ENCODE measurements at places on chromosomes 2 and 18. TPM values are rescaled to one million over a fixed set of nuclear protein-coding genes. Genes with fewer than 3 reads are reported as not detected.

DNA sequence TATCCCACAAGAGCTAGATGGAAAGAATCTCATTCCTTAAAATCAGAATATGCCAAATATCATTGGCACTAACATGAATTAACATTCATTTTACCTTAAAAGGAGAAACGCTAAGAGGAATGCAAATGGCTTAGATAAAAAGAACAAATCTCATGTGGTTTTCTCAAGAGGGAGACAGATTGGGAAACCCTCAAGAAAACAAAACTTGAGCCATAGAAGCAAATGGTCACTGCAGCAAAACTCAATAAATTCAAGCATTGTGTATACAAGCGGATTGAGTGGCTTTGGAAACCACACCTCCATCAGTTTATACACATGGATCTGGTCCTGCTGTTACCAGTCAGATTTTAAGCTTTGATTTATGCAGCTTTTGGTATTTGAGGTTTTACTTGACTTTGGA is 1331.8 kb upstream of the ZEB2 start:
- DNase-seq, result no peak
- H3K27me3 ChIP-seq, result no peaks in the 10 kb centered on the region
- H3K4me1 ChIP-seq, result no peaks in the 10 kb centered on the region
- no peaks in the 10 kb centered on the region for H3K36me3 ChIP-seq

Gene GALNT3
- 2.4 TPM for total RNA-seq

DNA sequence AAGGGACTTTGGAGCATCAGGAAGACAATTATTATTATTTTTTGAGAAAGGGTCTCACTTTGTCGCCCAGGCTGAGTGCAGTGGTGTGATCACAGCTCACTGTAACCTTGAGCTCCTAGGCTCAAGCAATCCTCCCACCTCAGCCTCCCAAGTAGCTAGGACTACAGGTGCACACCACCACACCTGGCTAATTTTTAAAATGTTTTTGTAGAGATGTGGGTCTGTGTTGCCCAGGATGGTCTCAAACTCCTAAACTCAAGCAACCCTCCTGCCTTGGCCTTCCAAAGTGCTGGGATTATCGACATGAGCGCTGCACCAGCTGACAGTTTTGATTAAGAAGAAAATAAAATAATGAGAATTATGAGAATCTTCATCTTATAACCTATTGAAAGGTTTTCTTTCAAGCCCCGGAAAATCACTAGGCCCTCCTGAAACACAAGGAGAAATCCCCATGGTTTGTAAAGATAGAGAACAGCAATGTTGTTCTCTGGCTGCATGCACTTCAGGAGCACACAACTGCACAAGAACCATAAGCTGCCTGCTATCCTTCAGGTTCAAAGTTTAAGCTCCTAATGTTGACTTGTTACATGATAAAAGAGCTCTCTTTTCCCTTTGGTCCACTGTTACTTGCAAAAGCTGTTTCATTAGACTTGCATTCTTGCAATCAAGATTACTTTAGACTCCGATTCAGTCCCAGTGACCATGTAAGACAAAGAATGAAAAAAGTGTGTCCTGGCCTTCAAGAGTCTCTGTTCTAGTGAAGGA is 16.8 kb downstream of the NPC1 start:
- no peaks in the 10 kb centered on the region for H3K36me3 ChIP-seq
- peaks cover 3% of the 10 kb centered on the region for H3K4me1 ChIP-seq
- no peak for DNase-seq
- no peak overlapping the region for H3K4me3 ChIP-seq
- H3K27me3 ChIP-seq, result no peaks in the 10 kb centered on the region
- no peak overlapping the region for H3K27ac ChIP-seq

Gene CCDC142
- total RNA-seq, result 10.6 TPM

DNA sequence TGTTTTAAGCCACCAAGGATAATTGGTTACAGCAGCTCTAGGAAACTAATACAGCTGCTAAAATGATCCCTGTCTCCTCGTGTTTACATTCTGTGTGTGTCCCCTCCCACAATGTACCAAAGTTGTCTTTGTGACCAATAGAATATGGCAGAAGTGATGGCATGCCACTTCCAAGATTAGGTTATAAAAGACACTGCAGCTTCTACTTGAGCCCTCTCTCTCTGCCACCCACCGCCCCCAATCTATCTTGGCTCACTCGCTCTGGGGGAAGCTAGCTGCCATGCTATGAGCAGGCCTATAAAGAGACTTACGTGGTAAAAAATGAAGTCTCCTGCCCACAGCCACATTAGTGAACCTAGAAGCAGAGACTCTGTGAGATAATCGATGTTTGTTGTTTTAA is 3.5 kb upstream of the IL1F10 start:
- no peak overlapping the region for H3K27ac ChIP-seq
- H3K27me3 ChIP-seq, result no peaks in the 10 kb centered on the region
- DNase-seq, result no peak
- no peaks in the 10 kb centered on the region for H3K36me3 ChIP-seq
- no peak overlapping the region for H3K4me3 ChIP-seq

Gene SERPINB7
- total RNA-seq, result not detected

GRCh38 chr2:120243211-120243610 is 9.4 kb upstream of the RALB start:
- no peaks in the 10 kb centered on the region for H3K4me1 ChIP-seq
- DNase-seq, result no peak
- H3K4me3 ChIP-seq, result no peak overlapping the region
- no peaks in the 10 kb centered on the region for H3K36me3 ChIP-seq
- no peak overlapping the region for H3K27ac ChIP-seq

DNA sequence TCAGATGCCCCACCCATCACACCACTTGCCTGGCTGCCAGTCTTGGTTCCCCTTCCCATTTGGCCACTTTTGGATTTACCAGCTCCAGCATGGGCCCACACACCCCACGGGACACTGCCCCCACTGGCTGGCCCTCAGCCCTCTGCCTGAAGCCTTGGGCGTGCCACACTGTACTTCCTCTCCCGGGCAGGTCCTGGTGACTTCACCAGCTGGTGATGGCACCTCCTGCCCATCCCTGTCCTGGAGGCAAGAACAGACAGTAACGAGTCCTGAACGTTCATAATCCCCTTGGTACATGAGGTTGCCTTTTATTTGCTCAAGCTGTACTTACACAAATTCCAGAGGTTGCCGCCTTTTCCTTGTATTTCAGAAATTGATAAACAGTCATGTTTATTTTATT is 81.1 kb downstream of the TMEM17 start:
- H3K4me3 ChIP-seq, result no peak overlapping the region
- no peak for DNase-seq
- no peaks in the 10 kb centered on the region for H3K4me1 ChIP-seq
- H3K27ac ChIP-seq, result no peak overlapping the region
- H3K36me3 ChIP-seq, result no peaks in the 10 kb centered on the region
- no peaks in the 10 kb centered on the region for H3K27me3 ChIP-seq

Gene GRB14
- 4.6 TPM for total RNA-seq

GRCh38 chr2:191341436-191341835 is 96.2 kb downstream of the MYO1B start:
- no peaks in the 10 kb centered on the region for H3K4me1 ChIP-seq
- DNase-seq, result no peak
- no peak overlapping the region for H3K27ac ChIP-seq
- H3K4me3 ChIP-seq, result no peak overlapping the region

Gene DLGAP1
- total RNA-seq, result 5.2 TPM

GRCh38 chr18:67455890-67456501 is 60.5 kb downstream of the DSEL start:
- no peak overlapping the region for H3K27ac ChIP-seq
- DNase-seq, result no peak
- H3K36me3 ChIP-seq, result no peaks in the 10 kb centered on the region
- no peaks in the 10 kb centered on the region for H3K27me3 ChIP-seq

Gene DNPEP
- 79.0 TPM for total RNA-seq

DNA sequence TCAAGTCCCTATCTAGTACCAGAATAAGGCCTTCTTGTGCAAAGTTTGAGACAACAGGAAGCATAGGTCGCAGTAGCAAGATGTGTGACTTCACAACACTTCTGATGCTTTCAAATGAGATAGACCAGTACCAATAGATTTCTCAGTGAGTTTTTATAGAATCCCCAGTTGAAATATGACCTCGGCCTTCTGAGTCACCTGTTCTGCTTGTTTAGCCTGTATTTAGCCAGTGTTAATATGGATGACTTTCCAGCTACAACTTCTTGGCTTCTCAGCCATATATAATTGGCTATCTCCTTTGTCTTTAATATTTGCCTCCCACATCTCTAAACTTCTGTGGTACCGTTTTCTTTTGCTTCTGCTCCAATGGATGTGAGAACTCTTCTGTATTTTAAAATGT is 113.8 kb downstream of the KYNU start:
- no peak overlapping the region for H3K4me3 ChIP-seq
- no peaks in the 10 kb centered on the region for H3K27me3 ChIP-seq
- no peak overlapping the region for H3K27ac ChIP-seq
- no peak for DNase-seq
- H3K36me3 ChIP-seq, result no peaks in the 10 kb centered on the region

DNA sequence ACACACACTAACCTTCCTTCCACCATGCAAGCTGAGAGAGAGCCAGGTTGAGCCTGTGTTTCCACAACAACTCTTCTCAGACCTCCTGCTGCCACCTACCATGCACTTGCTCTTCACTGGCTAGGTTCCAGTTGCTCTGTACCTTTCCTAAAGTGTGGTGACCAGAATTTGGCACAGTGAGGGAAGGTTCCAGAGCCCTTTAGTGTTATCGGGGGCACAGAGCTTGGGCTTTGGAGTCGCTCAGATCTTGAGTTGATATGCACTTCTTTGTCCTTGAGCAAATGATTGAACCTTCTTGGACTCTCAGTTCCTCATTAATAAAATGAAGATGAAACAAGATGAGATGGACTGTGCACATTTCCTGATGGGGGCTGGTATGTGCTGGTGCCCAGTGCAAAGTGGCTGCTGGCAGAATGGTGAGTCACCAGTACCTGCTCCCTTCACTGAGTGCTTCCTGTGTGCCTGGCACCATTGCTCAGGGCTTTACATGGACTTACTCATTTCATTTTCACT is 47.1 kb downstream of the NEDD4L start:
- peak; percentile 48 for DNase-seq
- no peaks in the 10 kb centered on the region for H3K36me3 ChIP-seq
- H3K27me3 ChIP-seq, result no peaks in the 10 kb centered on the region
- H3K4me1 ChIP-seq, result no peaks in the 10 kb centered on the region
- H3K27ac ChIP-seq, result peak overlapping the region; percentile 53

Gene GKN2
- not detected for total RNA-seq

DNA sequence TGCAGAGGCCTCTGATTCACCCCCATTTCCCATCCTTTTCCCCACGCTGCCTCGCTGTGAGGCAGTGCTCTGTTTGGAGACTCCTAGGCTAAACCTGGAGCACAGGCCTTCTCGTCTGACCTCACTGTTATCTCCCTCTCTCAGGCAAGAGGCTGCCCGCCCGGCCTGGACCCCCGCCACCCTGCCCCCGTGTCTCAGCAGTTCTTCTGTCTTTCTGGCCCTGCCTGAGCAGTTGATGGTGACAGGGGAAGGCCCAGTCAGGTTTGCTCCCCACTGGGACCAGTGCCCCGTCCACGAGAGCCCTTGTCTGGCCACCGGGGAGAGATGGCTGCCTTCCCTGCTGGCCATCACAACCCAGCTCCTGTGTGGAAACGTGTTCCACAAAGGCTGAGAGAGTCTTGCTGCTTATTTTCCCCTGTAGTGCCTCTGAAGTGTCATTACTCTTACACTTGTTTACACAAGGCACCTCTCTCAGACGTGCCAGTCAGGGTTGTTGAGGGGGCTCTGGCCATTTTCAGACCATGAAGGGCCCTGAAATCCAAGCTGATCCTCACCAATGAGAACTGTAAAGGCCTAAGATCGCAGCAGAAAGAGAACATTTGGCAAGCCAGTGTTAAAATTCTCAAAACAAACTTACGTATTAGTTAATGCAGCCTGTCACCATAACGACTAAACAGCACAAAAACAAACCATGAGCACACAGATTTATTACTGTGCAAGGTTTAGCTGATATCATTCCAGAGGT is 210.9 kb downstream of the NDUFA10 start:
- H3K36me3 ChIP-seq, result no peaks in the 10 kb centered on the region
- H3K27me3 ChIP-seq, result no peaks in the 10 kb centered on the region
- peak; percentile 49 for DNase-seq
- H3K4me1 ChIP-seq, result no peaks in the 10 kb centered on the region

- H3K36me3 ChIP-seq, result no peaks in the 10 kb centered on the region
- H3K4me3 ChIP-seq, result no peak overlapping the region
- DNase-seq, result no peak
- peak overlapping the region; percentile 4 for H3K27ac ChIP-seq
- H3K4me1 ChIP-seq, result no peaks in the 10 kb centered on the region
- no peaks in the 10 kb centered on the region for H3K27me3 ChIP-seq
These were observed 30.1 kb upstream of the TXNDC2 start for GRCh38 chr18:9855681-9856080.

Gene TMEM163
- 1.5 TPM for total RNA-seq

GRCh38 chr2:32061430-32061829 is 1.9 kb upstream of the SPAST start:
- H3K4me3 ChIP-seq, result no peak overlapping the region
- no peaks in the 10 kb centered on the region for H3K4me1 ChIP-seq
- no peak for DNase-seq
- no peaks in the 10 kb centered on the region for H3K36me3 ChIP-seq

GRCh38 chr2:192162392-192163042 is 32.2 kb downstream of the TMEFF2 start:
- no peaks in the 10 kb centered on the region for H3K27me3 ChIP-seq
- H3K27ac ChIP-seq, result no peak overlapping the region
- no peak for DNase-seq
- no peak overlapping the region for H3K4me3 ChIP-seq

GRCh38 chr2:32977228-32977758 is 30.5 kb downstream of the LTBP1 start:
- no peaks in the 10 kb centered on the region for H3K4me1 ChIP-seq
- no peak overlapping the region for H3K27ac ChIP-seq
- no peaks in the 10 kb centered on the region for H3K36me3 ChIP-seq
- DNase-seq, result peak; percentile 54
- H3K4me3 ChIP-seq, result no peak overlapping the region

DNA sequence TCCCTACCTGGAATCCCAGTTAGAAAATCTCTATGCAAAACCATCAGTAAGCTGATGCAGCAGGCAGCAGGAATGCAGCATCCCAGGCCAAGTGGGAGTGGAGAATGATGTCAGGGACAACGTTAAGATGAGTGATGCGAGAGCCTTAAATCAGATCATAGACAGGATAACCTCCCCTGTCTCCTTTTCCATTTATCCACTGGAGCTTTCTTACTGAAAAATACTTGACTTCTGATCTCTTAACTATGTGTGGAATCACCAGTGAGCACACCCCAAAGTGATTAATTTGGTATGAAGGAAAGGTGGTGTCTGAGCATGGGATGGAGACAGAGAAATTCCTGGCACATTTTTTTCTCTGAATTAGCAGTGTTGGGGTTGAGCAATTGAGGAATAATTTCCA is 98.0 kb downstream of the RND3 start:
- no peak overlapping the region for H3K4me3 ChIP-seq
- H3K27me3 ChIP-seq, result no peaks in the 10 kb centered on the region
- H3K27ac ChIP-seq, result no peak overlapping the region
- no peaks in the 10 kb centered on the region for H3K36me3 ChIP-seq
- no peak for DNase-seq

Gene TUBB8B
- total RNA-seq, result 0.66 TPM

Gene FOXD4L1
- 0.44 TPM for total RNA-seq

Gene REL
- 49.0 TPM for total RNA-seq
